Choroid plexus epithelial cell (primary cell): ENCODE measurements at places on chromosomes 7 and 10.

GRCh38 chr10:114694752-114695151 lies 36.7 kb upstream of the ABLIM1 start:
- DNase-seq = peak; percentile 48

GRCh38 chr7:28258240-28258639 lies 77.6 kb upstream of the JAZF1 start:
- no peak for DNase-seq

DNA sequence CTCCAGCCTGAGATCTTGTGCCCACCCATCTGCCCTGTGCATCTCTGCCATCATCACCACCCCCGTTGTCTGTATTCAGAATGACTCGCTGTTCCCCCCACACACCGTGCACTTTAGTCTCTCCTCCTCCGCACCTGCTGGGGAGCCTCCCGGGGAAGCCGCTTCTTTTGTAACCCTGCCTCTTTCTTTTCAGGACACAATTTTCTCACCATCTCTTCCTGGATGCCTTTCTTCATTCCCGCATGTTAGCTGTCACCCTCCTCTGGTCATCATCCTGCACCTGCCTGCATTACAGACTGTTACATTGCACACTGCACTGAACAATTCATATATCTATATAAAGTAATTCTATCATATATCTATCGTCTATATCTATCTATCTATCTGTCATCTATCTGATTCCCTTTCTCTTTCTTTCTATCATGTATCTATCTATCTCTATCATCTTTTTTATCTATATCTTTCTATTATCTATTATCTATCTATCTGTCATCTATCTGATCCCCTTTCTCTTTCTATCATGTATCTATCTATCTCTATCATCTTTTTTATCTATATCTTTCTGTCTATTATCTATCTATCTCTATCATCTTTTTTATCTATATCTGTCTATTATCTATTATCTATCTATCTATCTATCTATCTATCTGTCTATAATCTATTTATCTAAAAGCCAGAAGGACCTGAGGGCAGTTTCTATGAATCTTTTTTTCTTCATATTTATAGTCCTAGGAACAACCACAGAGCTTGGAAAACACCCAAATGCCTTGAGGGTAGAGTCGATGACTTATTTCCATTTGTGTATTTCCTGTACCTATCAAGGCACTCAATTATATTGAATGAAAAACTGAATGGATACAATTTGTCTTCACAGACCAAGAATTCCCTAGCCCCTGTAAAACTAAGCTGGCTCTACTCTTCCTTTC lies 642.5 kb downstream of the ACTR3B start:
- no peak for DNase-seq

DNA sequence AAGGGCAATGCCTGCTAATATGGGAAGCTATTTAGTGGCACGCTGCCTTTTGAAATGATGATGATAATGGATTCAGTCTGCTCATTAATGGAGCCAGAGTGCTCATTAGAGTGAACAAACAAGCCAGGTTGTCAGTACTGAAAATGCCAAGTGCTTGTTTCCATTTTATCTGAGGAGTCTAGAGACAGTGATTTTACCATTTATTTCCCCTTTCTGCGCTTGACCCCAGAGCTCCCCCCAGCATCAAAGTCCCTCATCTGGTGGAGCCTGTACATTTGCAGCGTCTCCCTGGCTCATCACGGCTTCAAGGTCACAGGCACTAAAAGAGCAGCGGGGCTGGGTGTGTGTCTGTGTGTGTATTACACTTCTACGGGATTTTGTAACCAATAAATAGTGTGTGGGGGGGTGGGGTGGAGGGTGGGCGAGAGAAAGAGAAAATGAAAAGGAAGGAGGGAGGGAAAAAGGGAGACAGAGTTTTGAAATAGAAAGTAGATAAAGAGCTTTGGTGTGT lies 553.8 kb downstream of the TFEC start:
- no peak for DNase-seq
